ENCODE measurements at places on chromosomes 13 and 19.

DNA sequence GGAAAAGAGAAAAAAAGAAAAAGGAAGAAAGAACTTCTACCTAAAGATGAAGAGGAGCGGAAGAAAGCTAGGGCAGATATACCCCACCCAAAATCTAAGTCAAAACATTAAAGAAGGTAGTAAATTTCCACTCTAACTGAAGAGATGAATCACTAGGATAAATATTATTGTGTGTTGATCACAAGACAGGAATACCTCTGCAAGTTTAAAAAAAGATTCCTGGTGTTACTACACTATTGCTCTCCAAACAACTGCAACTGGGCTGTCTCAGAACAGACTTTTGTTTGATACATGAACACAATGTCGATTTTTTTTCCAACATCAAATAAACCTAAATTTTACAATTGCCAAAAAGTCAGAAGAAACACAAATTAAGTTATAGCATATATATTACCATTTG is 6.8 kb downstream of the HSPH1 start:
- no peak for DNase-seq

DNA sequence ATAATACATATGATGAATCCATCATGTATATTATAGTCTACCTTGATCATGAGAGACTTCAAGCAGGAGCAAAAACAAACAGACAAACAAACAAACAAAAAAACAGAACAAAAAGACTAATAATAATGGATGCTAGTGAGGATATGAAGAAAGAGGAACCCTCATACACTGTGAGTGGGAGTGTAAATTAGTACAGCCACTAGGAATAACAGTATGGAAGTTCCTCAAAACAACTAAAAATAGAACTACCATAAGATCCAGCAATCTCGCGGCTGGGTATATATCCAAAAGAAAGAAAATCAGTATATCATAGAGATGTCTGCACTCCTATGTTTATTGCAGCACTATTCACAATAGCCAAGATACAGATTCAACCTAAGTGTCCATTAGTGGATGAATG is 7.0 kb upstream of the DLEU7 start:
- DNase-seq: no peak

DNA sequence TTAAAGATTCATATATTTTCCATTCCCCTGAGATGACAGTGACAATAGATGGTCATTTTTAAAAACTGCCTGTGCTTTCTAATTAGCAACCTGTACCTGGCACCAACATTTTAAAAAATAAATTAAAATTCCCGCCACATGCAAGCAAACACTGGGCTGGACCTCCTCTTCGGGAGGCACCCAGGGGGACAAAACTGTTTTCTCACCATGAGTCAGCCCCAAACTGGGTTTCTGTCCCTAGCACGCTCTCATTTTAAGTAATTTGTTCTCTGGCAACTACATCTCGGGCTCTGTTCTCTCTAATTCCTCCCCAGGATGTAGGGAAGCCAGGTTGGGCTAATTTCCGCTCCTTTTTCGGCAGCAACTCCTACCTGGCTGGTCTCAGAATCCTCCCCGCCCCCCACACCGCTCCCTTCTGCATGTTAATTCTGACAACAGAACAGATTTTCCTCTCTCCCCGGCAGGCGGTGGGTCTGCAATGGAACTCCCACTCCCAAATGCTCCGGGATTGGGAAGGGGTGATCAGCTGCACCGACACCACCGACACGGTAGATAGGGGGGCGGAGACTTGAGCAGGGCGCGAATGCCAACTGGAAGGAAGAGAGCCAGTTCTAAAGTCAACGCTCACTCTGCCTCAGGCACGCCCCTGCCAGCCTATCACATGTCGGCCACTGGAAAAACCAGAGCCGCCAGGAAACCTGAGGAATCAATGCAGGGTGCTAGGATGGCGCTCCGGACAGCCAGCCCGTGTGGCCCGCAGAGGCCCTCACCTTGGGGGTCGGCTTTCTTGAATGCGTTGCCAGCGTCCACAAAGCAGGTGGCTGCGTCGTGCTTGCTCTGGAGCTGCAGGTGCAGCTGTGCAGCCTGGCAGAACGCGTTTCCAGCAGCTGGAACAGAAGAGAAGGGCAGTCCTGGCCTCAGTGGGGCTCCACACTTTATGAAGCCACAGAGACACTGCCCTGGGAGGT is 14.7 kb downstream of the NAPA start:
- no peak for DNase-seq

- DNase-seq: no peak
Observed at GRCh38 chr13:101053301-101054093, 362.8 kb downstream of the NALCN start.

DNA sequence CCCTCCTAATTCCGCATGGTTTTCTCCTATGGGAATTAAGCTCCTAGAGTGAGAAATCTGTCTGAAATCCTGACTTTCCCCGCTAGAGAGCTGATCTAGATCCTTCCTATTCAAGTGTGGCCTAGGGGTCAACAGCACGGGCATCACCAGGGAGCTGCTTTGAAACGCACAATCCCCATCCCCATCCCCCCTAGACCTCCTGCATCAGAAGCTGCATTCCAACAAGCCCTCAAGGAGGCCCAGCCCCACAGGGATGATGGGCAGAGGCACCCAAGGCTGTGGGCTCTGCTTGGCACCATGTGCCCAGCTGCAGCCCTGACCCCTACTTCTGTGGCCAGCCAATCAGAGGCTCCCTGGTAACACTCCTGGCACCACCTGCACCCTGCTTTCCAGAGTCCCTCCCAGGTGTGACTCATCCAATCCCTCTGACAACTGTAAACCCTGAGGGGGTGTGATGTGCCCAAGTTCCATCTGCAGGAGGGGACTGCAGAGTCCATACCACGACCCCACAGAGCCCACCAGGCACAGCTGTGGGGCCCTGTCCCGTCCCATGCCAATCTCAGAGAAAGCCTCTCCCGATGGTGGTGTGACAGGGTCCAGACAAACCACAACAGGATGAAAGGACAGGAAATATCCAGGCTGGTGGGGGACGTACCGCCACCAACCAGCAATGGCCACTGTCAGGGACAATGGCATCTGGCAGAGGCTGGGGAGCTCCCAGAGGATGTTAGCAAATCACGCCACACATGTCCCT is 19.8 kb upstream of the SLC35E1 start:
- no peak for DNase-seq

DNA sequence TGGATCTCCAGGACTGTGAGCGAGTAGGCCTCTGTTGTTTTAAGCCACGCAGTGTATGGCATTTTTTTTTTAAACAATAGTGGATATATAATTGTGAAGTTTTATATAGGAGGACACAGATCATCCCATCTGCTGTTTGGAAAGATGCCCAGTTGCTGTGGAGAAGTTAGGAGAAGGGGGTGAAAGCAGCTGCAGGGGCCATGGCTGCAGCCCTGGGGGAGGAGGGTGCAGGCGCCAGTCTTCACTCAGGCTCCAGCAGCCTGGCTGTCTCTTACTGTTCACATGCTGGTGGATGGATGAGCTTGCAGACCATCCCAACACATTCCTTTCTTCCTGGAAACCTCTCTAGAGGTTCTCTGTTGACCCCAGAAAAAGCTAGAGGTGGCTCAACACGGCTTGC is 242.3 kb downstream of the TEX29 start:
- no peak for DNase-seq

DNA sequence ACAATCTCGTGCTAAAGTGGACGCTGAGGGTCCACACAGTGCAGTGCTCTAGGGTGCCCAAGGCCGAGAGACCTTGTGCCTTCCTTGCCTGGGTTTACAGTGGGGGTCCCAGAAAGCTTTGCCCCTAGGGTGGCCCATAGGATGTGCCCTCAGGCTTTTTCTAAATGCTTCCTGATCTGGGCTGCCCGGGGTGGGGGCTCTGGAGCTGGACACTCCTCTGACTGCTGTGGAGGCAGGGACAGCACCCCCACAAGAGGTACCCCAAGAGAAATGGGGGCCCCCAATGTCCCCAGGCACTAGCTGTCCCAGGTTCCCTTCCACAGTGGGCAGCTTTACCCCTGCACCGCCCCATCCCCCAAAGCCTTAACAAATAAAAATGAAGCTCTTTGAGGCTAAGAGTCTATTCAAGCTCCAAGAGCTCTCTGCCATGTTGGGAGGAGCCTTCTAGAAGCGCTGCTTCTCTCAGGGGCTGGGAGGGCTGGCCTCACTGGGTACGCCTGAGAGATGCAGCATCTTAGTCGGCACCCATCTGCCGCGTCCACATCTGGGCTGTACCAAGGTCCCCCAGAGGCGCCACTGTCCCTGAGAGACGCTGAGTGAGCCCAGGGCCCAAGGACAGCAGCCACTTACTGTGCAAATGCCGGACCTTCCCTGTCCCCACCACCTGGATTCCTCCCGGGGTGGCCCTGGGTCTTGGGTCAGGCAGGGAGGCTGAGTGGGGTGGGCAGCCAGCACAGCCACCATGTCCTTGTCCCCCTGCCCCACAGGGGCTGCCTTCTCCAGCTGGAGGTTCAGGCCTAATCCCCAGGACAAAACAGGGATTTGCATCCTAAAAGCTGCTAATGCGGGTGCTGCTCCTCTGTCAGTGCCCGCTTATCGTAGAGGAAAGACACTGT is 27.4 kb downstream of the CEBPA start:
- DNase-seq: no peak

- no peak for DNase-seq
Observed at GRCh38 chr19:4278010-4278409, 1.1 kb upstream of the SHD start.

GRCh38 chr13:112623051-112623711 is 35.2 kb upstream of the TUBGCP3 start:
- no peak for DNase-seq

- no peak for DNase-seq
Observed at GRCh38 chr13:30334663-30335386, 27.5 kb upstream of the KATNAL1 start.

DNA sequence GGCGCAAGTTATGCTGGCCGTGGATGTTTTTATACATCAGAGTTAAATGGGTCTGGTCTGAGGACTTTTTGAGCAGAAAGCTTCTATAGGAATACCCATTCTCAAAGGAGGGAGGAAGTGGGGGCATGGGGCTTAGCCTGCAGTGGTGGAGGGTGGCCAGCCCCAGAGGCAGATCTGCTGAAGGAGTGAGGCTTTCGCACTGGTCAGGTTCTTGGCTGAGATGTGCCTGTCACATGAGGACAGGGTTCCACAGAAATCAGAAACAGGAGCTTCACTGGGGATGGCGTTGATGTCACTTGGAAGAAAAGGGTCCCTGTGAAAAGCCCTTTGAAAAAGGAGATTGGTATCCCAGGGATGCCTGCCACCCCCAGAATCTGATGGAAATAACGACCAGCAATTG is 100.7 kb upstream of the MCF2L start:
- DNase-seq: no peak

- DNase-seq: no peak
Observed at GRCh38 chr13:110322126-110322827, 15.2 kb downstream of the COL4A2 start.

DNA sequence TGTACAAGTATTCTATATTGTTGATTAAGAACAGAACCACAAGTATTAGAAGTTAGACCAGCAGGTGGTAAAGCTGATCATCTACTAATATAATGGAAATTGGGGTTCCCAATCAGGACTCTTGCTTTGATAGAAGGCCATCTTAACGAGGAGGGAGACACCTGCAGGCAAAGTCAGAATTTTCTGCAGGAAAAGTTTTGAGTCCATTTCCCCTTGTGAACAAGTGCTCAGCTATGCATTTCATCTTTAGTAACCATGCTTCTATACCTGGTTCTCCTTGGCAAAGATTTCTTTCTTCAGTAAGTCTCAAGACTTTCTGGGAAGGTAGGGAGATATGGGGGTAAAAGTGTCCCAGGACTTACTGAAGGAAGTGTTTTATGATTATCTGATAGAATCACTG is 36.1 kb upstream of the USPL1 start:
- no peak for DNase-seq

DNA sequence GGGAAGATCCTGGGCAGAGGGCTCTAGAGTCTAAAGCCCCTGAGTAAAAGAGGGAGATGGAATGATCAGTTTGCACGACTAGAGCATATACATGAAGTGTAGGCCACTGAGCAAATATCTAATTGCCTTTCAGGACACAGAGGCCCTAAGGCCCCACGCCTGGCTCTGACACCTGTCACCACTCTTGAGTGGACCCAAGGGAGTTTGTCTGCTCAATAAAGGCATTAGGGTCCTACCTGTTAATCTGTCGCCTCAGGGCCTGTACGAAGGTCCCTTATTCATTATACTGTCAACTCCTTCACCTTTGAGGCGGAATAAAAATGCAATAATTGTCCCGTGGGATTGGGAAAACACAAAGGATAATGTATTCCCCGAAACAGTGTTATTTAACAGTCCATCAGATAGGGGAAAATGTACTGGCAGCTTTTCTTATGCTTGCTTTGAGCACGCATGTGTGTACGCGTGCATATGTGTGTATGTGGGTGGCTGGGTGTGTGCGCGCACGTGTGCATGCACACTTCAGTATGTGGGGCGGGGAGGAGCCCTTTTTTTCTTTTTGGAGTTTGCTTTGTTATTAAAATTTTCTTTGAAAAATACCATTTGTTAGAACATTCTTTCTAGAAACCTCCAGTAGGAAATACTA is 161.8 kb upstream of the SERP2 start:
- DNase-seq: no peak

- DNase-seq: no peak
Observed at GRCh38 chr13:22866221-22866620, 314.6 kb upstream of the SGCG start.

GRCh38 chr13:30037766-30038165 is 187.3 kb upstream of the UBL3 start:
- DNase-seq: no peak

- no peak for DNase-seq
Observed at GRCh38 chr13:87093399-87093798, 577.8 kb upstream of the SLITRK5 start.

GRCh38 chr19:51365211-51365964 is 800 bp downstream of the ETFB start:
- DNase-seq: no peak

- DNase-seq: no peak
Observed at GRCh38 chr13:109119896-109120295, 490.5 kb downstream of the MYO16 start.

DNA sequence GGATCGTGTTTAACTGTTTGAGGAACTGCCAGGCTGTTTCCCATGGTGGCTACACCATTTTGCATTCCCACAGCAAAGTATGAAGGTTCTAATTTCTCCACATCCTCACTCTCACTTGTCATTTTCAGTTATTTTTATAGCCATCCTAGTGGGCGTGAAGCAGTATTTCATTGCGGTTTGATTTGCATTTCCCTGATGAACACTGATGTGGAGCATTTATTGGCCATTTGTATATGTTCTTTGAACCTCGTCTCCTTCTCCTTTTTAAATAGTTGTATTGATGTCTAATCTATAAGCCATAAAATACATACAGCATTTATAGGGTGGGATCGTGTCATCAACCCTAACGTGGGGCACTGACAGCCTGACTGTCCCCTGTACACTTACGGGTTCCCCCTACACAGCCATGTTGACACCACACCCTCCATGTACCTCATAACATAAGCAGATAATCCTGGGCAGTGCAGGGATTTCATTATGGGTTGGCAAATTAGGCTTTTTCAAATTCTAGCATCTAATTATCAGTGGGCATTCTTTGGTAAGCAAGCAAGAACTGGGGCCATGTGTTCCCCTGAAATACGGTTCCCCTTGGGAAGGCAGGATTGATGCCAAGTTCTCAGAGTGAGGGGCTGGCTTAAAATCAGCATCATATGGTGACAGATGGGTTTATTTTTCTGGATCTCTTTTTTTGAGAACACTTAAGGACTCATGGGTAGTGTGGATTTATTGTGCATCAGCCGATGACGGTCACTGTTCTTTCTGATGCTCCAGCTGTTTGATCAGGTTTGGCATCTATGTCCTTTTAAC is 11.6 kb upstream of the ZBTB45 start:
- no peak for DNase-seq

- peak; percentile 49 for DNase-seq
Observed at GRCh38 chr19:17235971-17236777, 9.5 kb downstream of the NR2F6 start.
